Stimulated activated CD4-positive, alpha-beta T cell treated with anti-CD3 and anti-CD28 coated beads, Interleukin-1b, Interleukin-23, amount 100 ng/mL, for 1 hour (primary cell): ENCODE measurements at places on chromosomes 5 and 9.

GRCh38 chr5:88391116-88391515 lies 122.5 kb upstream of the TMEM161B start:
- DNase-seq = no peak

DNA sequence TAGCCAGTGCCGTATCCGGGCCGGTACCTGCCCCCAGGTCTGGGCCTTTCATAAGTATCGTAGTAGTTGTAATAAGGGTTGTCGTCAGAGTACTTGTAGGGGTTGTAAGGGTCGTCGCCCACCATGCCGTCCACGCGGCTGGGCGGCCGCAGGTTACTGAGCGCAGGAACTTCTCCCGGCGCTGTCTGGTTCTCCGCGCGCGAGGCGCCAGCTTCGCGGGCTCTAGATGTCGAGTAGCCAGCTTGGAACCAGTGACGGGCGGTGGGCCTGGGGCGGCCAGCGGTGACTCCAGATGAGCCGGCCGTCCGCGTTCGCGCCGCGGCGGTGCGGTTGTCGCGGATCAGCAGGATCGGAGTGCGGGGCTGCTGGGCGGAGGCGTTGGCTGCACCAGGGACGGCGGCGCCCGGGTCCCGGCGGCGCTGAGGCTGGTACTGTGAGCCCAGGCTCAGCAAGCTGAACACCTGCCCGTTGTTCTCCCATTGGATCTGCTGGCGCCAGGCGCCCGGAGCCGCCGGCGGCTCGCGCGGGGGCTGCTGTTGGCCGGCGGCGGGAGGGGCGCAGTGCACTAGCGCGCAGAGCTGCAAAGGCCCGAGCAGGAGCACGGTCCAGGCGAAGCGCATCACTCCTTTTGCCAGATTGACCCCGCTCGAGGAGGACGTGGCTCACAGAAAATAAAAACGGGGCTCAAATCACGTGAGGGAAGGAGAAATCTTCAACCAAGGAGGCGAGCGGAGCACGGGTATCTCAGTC lies 518 bp downstream of the LOX start:
- no peak for DNase-seq

GRCh38 chr5:136374003-136374402 lies 8.7 kb upstream of the TRPC7 start:
- no peak for DNase-seq

DNA sequence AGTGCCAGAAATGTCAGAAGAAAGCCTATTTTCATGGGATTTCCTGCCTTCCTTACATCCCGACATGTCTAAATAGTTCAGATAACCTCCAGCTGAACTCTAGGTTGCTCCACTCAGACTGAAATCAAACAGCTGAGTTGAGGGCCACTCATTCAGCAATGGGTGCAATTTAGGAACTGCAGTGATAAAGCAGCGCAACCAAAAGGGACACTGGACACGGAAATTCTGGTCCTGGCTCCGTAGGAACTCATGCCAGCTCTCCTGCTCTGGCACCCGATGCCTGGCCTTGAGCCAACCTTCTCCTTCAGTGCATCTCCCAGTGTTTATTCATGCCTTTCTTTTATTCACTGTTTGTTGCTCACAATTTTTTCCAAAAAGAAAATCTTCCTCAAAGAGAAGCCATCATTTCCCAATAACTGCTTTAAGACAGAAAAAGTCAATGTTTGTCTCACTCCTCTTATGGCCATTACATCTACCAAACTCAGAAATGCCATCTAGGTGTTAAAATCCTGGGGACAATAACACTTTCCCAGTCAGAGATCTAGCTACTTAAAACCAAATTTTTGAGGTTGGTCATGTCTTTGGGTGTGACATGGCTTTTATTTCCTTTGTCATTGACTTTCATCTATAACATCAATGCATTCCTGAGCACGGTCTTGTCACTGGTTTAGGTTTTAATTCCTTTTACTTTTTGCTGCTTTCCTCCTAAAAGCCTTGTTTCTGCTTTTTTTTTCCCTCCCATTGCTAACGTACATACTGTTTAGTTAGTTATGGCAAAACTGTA lies 126.9 kb downstream of the PDE4D start:
- DNase-seq = no peak

- DNase-seq = no peak
Observed at GRCh38 chr5:72584466-72584865, 77.3 kb upstream of the ZNF366 start.

DNA sequence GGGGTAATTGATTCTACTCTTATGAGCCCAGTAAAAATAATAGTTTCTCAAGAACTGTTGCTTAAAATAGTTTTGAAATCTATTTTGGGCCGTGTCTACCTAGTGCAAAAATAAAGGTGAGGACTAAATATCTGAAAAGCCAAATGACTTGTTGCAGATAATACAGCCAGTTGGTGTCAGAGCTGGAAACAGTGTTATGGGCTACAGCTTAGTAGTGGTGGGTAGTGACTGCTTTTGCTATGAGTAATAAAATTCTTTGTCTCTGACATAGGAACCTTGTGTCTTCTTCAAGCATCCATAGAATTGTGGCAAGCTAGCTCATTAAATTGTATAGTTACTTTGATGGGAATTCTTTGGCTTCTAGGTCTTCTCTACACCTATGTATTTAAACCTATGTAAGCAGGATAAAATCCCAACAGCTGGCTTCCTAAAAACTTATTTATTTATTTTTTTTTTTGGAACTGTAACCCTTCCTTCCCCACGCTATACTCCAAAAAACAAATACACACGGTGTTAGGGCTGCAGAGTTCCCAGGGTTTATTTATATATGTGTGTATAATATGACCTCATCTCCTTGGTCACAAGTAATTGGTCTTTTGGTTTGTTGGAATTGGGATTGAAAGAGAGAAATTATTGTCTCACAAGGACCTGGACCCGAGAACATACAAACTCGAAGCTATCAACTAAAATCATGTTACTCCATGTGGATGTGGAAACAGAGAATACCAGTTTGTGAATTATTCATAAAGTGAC lies 138.0 kb downstream of the NUDT12 start:
- DNase-seq = no peak

DNA sequence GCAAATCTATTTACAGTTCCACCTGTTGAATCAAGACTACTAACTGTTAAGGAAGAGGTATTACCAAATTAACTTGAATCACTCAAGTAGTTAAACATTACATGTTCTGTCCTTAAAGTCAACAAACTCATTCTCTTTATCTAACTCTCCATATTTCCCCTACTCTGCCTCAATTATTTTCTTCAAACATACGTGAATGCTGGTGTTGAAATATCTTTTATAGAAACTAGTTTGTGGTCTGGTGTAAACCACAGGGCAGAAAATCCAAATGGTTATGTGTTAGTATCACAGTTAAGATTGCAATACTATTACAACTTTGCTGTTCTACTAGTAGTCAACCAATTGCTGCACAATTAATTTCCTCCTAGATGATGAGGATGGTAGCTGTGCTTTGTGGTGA lies 603.5 kb downstream of the KCTD16 start:
- no peak for DNase-seq

- DNase-seq = no peak
Observed at GRCh38 chr5:43192558-43193180, 644 bp downstream of the NIM1K start.

DNA sequence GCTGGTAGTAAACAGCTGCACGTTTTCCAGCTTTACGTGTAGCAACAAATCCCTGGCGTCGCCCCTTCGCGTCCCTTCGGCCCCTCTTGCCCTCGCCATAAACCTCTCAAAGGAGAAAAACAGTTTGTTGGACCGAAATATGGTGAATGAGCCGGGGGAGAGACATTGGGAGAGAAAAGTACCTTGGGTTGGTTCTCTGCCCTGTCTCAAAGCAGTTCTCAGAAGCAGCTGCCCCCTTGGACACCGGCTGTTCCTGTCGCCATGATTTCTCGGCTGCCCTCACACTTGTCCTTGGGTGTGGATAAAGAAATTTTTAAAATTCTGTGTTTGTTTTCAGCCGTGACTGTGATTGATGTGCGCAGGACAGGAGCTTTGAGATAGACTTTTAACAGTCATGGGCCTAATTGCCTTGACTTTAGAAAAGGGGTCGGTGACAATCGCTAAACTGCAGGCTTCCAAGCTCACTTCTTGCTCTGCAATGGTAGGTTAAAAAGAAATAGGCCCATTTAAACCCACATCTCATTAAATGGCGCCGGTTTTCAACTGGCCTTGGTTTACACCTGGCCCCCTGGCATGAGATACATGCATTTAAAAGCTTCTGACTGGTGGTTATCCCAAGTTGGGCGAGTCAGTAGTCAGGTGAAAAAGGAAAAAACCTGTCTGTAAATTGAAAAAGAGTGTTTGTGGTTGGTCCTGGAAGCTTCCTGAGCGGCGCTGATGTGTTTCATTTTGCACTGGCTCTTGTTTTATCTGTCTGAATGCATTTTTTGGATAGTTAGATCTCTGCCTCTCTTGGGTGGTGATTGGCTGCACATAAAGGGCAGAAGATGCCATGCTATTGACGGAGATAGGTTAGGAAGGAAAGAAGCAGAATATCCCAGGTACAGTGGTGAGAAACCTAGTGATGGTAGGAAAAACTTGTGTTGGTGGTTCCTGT lies 983 bp downstream of the RCL1 start:
- DNase-seq = no peak

DNA sequence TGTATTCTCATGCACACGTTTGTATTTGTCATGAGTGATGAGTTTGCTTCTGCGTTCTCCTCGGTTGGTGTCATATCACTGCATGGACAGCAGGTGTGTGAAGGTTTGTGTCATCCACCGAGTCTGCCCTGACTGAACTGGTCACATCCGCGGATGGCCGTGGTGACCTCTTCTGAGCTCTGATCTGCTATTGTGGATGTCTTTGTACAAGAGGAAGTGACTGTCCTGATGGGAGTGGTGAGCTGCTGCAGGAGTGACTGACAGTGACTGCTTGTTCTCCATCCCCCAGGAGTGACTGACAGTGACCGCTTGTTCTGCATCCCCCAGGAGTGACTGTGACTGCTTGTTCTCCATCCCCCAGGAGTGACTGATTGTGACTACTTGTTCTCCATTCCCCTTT lies 69.9 kb downstream of the EHMT1 start:
- no peak for DNase-seq

- DNase-seq = no peak
Observed at GRCh38 chr5:172667786-172668593, 26.9 kb downstream of the NEURL1B start.

- no peak for DNase-seq
Observed at GRCh38 chr9:2343756-2344155, 277.8 kb upstream of the VLDLR start.

DNA sequence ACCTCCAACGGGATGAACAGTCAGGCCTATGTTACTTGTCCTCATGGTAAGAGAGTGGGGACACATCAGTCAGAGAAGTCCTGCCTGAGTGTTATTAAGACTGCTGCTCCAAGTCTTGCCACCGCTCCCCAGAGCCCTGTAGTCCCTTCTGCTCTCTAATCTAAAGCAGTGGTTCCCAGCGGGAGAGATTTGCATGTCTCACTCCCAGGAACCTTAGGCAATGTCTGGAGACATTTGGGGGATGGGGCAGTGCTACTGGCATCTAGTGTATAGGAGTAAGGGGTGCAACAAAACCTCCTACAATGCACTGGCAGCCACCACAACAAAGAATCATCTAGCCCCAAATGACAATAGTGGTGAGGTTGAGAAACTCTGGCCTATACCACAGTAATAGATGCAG lies 2.6 kb upstream of the SVEP1 start:
- DNase-seq = no peak

DNA sequence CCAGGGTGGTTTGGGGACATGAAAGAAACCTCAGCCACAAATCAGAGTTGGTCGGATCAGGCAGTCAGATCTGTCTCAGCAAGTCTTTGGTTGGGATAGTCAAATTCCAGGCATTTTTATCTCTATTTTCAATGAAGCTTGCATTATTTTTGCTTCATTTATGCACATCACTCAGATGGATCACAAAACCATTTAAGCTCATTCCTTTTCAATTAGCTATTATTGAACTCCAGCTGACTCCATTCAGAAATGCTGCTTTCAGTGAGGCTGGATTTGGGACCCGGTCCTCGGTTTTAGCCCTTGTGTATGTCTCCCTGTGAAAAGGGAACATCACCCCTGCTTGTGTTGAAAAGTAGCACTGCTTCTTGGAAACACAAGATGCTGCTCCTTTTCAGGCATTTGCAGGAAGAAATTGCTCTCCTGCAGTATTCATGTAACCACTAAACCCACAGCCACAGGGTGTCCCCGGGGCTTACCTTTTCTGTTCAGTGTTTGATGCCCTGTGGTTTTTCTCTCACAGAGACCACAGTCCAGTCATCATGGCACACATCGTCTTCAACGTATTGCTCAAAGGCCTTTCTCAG lies 232.9 kb downstream of the NFIB start:
- DNase-seq = no peak

DNA sequence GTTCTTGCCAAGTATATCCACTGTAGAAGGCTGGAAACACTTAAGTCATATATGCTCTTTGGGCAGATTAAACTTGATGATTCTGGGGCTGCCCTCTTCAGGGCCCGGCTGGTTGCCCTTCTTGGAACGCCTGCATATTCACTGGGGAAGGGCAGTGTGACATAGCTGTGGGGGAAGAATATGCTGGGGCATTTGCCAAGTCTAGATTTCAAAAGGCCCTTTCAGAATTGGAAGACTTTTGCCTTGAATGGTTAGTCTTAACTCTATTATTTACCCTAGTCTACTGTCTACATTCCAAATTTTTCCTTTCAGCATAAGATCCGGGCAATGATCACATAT lies 161.2 kb upstream of the PITX1 start:
- DNase-seq = no peak

DNA sequence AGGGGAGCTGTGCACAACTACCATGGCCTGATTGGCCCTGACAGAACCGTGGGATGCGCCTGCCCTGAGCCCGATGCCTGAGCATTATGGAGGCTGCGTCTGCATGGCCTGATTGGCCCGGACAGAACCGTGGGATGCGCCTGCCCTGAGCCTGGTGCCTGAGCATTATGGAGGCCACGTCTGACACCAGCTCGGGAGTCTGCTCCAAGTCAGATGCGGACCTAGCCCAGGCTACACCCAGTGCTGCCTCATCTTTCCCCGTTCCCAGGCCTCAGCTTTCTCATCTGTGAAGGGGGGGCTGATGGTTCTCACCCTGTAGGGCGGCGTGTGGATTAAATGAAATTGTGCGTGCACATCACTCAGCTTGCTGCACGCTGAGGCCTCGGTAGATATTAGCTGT lies 7.3 kb downstream of the CEP72 start:
- no peak for DNase-seq

DNA sequence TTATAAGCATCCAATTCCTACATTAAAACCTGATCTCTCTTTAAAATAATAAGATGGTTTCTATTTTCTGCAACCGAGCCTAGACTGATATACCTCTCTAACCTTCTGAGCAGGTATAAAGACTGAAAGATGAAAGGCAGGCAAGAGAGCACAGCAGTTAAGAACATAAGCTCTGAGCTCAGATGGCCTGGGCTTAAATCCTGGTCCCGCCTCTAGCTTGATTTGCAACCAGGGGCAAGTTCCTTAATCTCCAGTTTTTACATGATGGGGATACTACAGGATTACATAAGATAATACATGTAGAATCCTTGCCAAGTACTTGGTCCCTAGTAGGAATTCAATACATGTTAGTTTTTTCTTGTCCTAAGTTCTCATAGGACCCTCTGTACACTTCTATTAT lies 33.9 kb downstream of the SLC24A2 start:
- DNase-seq = no peak

GRCh38 chr5:74919487-74919886 lies 53.3 kb upstream of the FAM169A start:
- DNase-seq = no peak
